ENCODE measurements at places on chromosomes 7 and 10.

DNA sequence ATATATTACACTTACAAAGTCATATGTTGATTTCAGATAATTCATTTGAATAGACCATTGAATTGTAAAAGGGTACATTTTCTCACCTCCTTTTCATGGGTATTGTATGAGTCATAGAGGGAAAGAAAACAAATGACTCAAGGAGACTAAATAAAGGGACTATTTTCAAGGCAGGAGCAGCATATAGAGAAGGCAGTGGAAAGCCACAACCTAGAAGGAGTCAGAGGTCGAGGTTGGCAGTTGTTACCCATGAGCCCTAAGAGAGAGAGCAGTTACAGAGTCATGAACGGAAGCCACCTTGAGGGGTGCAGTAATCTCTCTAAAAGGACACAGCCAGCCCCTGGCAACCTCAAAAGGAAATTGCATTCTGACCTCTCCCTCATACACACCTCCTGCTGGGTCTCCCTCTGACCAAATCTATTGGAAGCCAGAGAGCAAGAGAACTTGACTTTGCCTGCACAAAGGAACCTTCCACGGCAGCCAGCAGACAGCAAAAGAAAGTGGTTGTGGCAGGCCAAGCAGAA is 137.9 kb downstream of the GRM8 start:
- no peak for DNase-seq

GRCh38 chr10:131681122-131681521 is 219.7 kb upstream of the PPP2R2D start:
- DNase-seq = no peak

GRCh38 chr7:115682507-115682906 is 348.1 kb downstream of the TFEC start:
- DNase-seq = no peak

- no peak for DNase-seq
Measured at GRCh38 chr10:119227825-119228224, 20.5 kb downstream of the GRK5 start.

DNA sequence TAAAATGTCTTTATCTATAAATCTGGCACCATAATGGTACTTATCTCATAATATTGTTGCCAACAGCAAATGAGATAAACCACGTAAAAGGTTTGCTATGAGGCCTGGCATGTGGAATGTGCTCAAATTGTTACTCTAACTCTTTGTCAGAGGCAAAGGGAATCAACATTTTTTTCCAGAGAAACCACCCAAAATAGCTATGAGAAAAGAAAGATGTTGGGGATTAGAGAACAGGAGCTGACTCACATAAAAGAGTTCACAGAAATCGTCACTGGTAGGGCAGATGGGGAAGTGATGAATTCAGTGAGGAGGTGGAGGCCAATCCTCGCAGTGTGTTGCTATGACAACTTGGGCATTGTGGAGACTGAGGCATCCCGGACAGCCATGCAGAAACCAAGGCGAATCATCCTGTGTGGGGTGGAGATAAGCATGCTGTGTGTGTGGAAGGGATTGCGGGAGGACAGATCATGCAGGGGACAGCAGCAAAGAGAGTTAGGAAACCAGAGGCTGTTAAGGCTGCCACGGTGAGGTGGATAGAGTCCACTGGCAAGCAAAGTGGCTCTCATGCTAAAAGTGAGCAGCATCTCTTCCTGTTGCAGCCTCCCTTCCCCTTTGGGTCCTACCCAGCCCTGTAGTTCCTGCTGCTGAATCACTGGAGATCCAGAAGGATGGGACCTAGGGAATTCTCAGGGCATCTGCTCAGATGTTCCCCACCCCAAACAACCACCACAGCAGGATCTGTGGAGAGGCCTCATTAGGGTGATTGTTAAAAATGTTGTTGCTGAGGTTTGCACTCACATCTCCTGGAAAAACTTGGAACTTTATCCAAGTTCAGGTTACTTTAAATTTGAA is 103.9 kb downstream of the CUBN start:
- peak; percentile 67 for DNase-seq

DNA sequence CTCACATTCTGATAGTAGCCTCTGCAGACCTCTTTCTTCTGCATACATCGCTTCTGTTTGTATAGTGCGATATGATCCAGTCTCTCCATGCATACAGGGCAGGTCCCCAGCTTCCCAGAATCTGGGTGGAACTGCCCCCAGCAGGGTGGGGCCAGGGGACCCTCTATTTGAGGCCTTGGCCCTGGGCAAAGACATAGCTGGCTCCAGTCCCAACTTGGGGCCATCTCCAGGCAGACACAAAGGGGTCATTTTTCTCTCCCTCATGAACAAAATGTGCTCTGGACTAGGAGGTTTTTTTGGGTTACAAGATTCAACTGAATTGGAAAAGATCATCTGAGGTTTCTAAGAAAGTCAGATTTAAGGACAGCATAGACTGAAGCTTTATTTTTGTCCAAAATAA is 21.1 kb upstream of the HSPA12A start:
- no peak for DNase-seq

DNA sequence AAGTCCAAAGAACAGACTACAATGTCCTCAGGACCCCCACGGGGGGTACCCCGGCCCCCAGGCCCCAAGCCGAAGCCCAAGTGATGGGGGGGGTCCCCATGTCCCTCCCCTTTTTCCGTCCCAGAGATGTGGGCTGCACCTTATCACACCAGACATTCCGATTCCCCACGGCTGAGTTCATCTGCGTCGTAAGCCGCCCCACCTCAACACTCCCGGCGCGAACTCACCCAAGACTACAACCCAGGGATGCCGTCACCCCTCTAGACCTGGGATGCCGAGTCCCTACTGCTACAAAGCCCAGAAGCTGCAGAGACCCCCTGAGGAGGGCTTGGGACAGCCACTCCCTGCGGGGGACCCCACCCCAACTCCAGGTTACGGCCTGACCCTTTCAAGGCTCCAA is 14.5 kb downstream of the PDGFA start:
- DNase-seq = no peak

DNA sequence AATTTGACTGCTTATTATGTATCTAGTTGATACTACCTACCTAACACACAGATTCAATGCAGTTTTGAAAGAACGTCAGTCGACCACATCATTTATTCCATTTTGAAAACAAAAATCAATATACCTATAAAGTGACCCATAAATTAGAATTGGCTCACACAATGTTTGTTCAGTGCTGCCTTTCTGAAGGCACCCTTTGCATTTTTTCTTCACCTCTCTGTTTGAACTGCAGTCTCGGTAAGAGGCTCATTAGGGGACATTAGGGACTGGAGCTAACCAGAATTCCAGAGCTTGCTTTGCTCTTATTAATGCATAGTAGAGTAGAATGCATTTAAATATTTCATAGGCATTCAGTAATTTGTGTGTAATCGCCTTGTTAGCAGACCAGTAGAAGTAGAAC is 234.1 kb downstream of the FOXP2 start:
- DNase-seq = no peak

GRCh38 chr7:36951257-36951697 is 227.0 kb upstream of the AOAH start:
- DNase-seq = no peak

GRCh38 chr7:151735186-151735850 is 141.6 kb downstream of the PRKAG2 start:
- no peak for DNase-seq

- no peak for DNase-seq
Measured at GRCh38 chr7:64947252-64948000, 43.4 kb downstream of the ZNF117 start.

GRCh38 chr7:134954197-134955082 is 31.9 kb upstream of the AGBL3 start:
- DNase-seq = no peak

- no peak for DNase-seq
Measured at GRCh38 chr10:32171204-32171603, 115.0 kb upstream of the KIF5B start.

GRCh38 chr7:46259947-46260346 is 338.9 kb upstream of the IGFBP3 start:
- DNase-seq = no peak

DNA sequence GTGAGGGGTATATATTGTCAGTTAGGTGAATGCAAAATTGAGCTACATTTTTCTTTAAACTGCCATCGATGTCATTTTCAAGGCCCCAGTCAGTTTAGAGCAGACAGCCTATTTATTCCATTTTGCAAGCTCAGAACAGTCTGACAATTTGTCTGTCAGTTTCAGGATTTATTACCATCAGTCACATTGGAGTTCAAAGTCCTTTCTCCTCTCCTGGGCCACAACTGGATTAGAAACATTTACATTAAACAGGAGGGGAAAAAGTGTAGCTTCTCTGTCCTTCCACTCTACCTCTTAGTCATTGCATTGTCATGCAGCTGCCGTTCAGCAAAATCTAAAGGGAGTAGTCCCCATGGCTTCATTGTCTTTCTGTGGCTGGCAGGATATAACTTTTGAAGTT is 3.5 kb upstream of the GHITM start:
- no peak for DNase-seq

- DNase-seq = no peak
Measured at GRCh38 chr7:5553298-5553877, 129.8 kb upstream of the TNRC18 start.

DNA sequence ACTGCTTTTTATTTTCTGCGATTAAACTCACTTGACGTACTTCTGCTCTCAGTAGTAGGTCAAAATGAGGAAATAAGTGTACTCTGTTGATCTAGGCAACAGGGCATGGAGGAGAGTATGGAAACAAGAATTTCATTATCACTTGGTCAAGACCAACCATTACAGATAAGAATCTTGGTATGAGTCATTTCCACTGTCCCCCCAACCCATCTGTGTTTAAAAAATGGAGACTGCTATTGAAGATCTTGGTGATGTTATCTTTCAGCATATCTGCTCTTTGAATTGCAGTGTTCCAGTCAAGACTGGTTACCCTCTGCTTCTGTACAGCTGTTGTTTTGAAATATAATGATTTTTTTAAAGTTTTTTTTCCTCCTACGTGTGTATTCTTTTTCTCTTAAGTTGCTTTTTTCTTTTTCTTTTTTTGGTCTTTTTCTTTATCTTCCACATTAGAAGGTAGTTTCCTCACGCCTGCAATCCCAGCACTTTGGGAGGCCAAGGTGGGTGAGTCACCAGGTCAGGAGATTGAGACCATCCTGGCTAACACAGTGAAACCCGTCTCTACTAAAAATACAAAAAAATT is 11.7 kb downstream of the STAM start:
- no peak for DNase-seq

GRCh38 chr7:137006293-137006692 is 137.8 kb downstream of the CHRM2 start:
- DNase-seq = no peak

DNA sequence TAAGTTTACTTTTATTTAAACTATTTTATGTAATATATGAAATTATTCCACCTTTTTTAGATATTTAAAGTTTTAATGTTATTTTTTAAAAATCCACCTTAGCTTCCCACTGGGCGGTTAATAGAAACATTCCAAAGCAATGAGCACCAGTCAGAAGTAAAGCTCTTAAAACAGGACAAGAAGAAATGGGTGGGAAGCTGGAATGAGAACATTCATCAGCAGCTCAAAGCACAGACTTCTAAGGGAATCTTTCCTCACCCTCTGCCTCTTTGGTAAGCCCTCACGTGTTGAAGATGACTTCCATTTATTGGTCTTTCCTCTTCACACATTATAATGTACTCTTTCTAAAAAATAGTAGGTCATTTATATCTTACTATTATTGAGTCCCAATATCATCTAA is 3.1 kb downstream of the AGMO start:
- no peak for DNase-seq

- DNase-seq = no peak
Measured at GRCh38 chr10:19449860-19450259, 366.4 kb upstream of the PLXDC2 start.

- peak; percentile 93 for DNase-seq
Measured at GRCh38 chr7:2558629-2559282, at the start of gene IQCE. Gene IQCE, plus strand, starts transcription at chr7:2558979. Its CDS starts 203 bp downstream, at chr7:2559182.

DNA sequence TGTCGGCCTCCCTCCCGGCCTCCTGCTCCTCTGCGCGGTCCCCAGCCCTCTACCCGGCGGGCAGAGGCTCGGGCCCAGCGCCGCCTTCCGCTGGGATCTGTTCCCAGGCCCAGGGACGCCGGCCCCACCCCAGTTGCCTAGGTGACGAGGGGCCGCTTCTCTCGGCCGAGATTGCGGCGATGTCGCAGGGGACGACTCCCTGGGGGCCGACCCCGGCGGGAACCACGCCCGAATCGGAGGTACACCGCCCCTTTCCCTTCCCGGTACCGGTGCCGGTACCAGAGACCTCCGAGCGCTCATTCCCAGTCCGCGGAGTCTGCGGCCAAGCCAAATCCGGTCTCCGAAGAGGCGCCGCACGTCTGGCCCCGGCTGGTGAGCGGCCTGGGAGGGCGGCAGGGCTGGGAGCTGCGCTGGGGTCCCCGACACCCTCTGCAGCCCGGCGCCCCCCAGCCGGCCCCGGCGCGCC is at the start of gene CABCOCO1:
Gene CABCOCO1 (plus strand): TSS at position 136 of the 466 bp plus-strand sequence. CDS start 44 bp downstream, at position 180.
- no peak for DNase-seq

DNA sequence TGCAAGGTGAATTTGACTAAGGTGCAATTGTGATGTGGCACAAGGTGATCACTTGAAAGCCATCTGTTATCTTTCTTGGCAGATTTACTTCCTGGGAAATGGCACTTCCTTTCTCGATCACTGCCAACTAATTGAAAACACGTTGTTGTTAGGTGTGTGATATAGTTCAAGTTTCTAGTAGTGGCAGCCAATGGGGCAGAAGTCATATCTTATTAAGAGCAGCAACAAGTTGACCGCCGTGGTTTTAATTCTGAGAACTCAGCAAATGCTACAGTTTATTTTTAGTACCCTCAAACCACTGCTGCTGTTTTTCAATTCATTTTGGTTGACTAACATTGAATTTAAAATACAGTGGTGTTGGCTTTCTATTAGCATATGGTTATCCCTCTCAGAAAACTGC is 1.6 kb downstream of the CHN2 start:
- no peak for DNase-seq

DNA sequence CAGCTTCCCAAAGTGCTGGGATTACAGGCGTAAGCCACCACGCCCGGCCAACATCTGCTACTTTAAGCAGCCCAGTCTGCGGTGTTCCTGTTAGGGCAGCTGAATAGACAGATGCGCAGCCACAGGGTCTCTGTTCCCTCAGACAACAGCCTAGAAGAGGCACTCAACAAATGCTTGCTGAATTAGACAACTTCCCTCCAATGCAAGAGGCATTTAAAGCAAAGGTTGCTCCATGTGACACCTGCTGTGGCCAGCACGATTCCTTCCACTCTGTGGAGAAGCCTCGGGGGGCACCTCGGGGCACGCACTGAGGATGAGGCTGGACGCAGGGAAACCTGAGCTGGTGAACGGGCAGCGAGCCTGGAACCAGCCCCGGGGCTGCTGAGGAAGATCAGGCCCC is 237.8 kb downstream of the MAD1L1 start:
- no peak for DNase-seq

DNA sequence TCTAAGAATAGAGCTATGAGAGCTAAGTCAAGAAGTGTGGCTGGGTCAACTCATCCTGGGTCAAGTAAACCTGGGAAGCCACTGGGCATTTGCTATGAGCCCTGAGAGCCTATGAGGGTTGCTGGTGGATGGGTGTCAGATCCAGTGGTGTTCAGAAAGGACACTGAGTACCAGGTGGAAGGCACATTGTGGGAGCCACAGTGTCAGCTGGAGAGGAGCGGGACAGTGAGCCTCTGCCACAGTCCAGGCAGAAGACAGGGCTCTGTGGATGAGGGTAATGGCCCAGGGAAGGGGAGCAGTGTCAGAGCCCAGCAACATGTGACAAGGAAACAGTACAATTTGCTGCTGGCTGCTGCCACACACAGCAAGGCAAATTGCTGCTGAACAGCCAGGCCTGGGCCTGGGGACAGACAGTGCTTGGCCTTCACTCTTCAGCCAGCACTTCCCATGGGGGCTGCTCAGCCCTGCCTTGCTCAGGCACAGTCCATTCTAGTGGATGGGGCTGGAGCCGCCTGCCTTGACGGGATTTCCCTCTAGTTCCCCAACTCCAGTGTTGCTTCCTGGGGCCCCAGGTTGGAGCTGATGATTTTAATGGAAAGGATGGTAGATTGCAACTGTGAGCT is 90.9 kb upstream of the CHST15 start:
- no peak for DNase-seq

- peak; percentile 64 for DNase-seq
Measured at GRCh38 chr7:1176891-1177373, 16.9 kb upstream of the ZFAND2A start.

Measured in GOT3 (cell line).